ENCODE measurements at places on chromosomes 7 and 10. TPM values are rescaled to one million over a fixed set of nuclear protein-coding genes. Genes with fewer than 3 reads are reported as not detected.

ACHE gene
- total RNA-seq, result 4.6 TPM

ABCB1 gene
- 23.2 TPM for total RNA-seq

ANKRD1 gene
- total RNA-seq, result 105 TPM

TNPO3 gene
- total RNA-seq, result 32.2 TPM

LRRC4 gene
- 15.1 TPM for total RNA-seq

GLI3 gene
- total RNA-seq, result 3.6 TPM

FANK1 gene
- 0.88 TPM for total RNA-seq

HIP1 gene
- total RNA-seq, result 14.5 TPM

SPDYE1 gene
- total RNA-seq, result not detected

ADIRF gene
- total RNA-seq, result not detected

OR9A4 gene
- total RNA-seq, result not detected

ZNRF2 gene
- 17.7 TPM for total RNA-seq

PLXNA4 gene
- total RNA-seq, result 4.8 TPM

C10orf88 gene
- 10.5 TPM for total RNA-seq

OPN1SW gene
- total RNA-seq, result not detected

NPSR1 gene
- total RNA-seq, result not detected

ZNF33A gene
- total RNA-seq, result 22.5 TPM

SFTPA2 gene
- not detected for total RNA-seq

CYP2E1 gene
- 0.43 TPM for total RNA-seq

ADAM12 gene
- total RNA-seq, result 8.1 TPM

ATRNL1 gene
- total RNA-seq, result 18.7 TPM

TAS2R5 gene
- 5.1 TPM for total RNA-seq

TLX1 gene
- total RNA-seq, result 0.24 TPM

TBC1D12 gene
- total RNA-seq, result 26.1 TPM

DNAJC9 gene
- 27.2 TPM for total RNA-seq

ZNF804B gene
- total RNA-seq, result not detected

ZNF467 gene
- 5.9 TPM for total RNA-seq

HDAC9 gene
- 6.7 TPM for total RNA-seq

NKX2-3 gene
- 0.24 TPM for total RNA-seq

ANKRD2 gene
- total RNA-seq, result not detected

FBXO24 gene
- total RNA-seq, result 1.1 TPM

HYAL4 gene
- total RNA-seq, result 0.07 TPM

IFIT1B gene
- total RNA-seq, result not detected

CLRN3 gene
- total RNA-seq, result 49.0 TPM

MICU1 gene
- 60.1 TPM for total RNA-seq

VAX1 gene
- not detected for total RNA-seq

HOGA1 gene
- 5.8 TPM for total RNA-seq

CALHM3 gene
- total RNA-seq, result not detected

KCNMA1 gene
- total RNA-seq, result 42.6 TPM

UCN3 gene
- total RNA-seq, result not detected

ITPRID1 gene
- total RNA-seq, result not detected

FRAT1 gene
- 13.8 TPM for total RNA-seq

NODAL gene
- not detected for total RNA-seq

POLL gene
- total RNA-seq, result 17.7 TPM

NAPEPLD gene
- total RNA-seq, result 11.0 TPM

CYP2W1 gene
- 20.3 TPM for total RNA-seq

SPAG6 gene
- 0.17 TPM for total RNA-seq

GIMAP1 gene
- not detected for total RNA-seq

LFNG gene
- total RNA-seq, result 7.5 TPM

BLOC1S2 gene
- 44.1 TPM for total RNA-seq

OR2A12 gene
- 1.0 TPM for total RNA-seq

C10orf143 gene
- total RNA-seq, result 0.50 TPM

LRIT1 gene
- total RNA-seq, result not detected

HSPA12A gene
- total RNA-seq, result 7.9 TPM

DYDC1 gene
- not detected for total RNA-seq

BEND7 gene
- total RNA-seq, result 8.2 TPM

PLXDC2 gene
- 52.2 TPM for total RNA-seq

ANKRD30A gene
- total RNA-seq, result not detected

HOXA10 gene
- 9.9 TPM for total RNA-seq

ANLN gene
- total RNA-seq, result 26.3 TPM

Measured in hepatocyte (in vitro differentiated cells).